ENCODE measurements at places on chromosomes 1 and 21.

- peak; percentile 42 for DNase-seq
These were observed 357.7 kb downstream of the TTLL7 start for GRCh38 chr1:83641206-83641658.

DNA sequence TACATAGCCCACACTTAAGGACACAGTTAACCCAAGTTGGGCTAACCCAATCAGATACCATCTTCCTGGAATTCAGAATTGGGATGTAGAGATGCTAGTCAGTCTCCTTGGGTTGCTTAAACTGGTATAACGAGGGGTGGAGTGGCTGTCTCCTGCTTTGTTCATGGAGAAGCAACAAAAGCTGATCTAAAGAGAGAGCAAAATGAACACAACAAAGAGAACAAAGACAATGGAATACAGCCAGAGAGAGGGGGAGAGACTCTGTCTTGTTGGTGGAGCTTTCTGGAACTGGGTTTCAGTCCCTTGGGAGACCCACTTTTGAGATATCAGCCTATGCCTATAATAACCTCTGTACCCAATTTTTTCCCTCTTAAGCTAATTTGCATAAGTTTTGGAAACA is 138.1 kb downstream of the ATG4C start:
- DNase-seq = no peak

GRCh38 chr1:237938553-237938952 is 47.8 kb upstream of the ZP4 start:
- peak; percentile 9 for DNase-seq

GRCh38 chr1:183210681-183211080 is 24.6 kb downstream of the LAMC2 start:
- DNase-seq = no peak

DNA sequence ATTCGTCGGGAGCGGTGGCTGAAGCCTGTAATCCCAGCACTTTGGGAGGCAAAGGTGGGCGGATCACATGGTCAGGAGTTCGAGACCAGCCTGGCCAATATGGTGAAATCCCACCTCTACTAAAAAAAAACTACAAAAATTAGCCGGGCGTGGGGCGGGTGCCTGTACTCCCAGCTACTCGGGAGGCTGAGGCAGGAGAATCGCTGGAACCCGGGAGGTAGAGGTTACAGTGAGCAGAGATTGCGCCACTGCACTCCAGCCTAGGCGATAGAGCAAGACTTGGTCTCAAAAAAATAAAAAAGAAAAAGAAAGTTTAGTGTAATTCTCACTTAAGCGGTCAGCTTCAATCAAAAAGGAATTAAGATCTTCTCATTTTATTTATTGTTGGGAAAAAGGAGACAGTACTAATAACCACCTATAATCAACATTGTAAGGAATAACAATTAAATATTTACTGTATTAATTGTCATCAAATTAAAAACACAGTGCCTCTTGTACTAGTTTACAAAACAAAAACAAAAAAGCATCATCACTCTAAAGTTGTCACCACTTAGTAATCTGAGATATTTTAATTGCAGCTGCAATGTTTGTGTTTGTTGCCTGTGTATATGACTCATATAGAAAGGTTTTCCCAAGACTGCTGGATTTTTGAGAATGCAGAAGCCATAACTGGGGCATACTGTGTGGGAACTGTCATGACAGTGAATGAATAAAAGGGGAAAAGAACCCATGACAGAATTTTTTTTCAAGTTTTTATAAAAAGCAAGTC is 3.7 kb downstream of the FBXO42 start:
- peak; percentile 87 for DNase-seq

GRCh38 chr1:159144571-159144970 is 26.8 kb upstream of the CADM3 start:
- DNase-seq = no peak

- no peak for DNase-seq
These were observed 1156.3 kb upstream of the B3GALT2 start for GRCh38 chr1:194342484-194343262.

DNA sequence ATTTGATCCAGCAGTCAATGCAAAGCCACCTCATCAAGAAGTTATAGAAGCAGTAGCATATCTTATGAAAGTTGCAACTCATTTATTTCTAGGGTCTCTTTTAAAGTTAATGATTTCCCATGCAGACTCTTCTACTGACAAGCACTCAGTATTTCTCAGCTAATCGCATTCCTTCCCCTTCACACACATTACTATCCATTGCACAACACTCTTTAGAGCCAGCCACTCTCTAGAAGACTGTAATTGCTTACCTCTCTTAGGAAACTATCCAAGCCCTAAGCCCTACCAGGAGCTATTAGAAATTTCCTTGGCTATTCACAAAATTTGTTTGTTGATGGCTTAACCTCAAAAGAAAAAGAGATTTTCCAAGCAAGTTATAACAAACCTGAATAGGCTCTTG is 106.0 kb downstream of the ADAMTS1 start:
- no peak for DNase-seq

Measured in M059J (cell line).